ENCODE measurements at places on chromosomes 5 and 9. TPM values are rescaled to one million over a fixed set of nuclear protein-coding genes. Genes with fewer than 3 reads are reported as not detected.

DNA sequence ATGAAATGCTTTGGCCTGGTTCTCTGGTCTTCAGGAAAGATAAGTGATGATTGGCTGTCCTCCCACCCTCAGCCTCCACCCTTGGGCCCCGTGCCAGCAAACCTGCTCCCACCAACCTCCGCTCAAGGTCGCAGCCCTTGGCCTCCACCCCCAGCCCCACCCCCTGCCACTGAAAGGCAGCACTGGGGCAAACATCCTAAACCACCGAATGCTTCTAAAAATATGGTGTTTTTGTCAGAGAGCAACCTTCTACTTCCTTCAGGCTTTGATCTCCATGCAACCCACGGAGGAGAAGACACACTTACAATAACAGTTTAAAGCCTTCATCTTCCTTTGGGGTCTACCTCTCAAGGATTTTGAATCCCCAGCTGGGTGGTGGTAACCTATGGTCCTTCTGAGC, 24.0 kb upstream of the TCF7 start:
- no peak overlapping the region for H3K4me3 ChIP-seq
- H3K27me3 ChIP-seq, result no peaks in the 10 kb centered on the region
- H3K4me1 ChIP-seq, result peaks cover 8% of the 10 kb centered on the region
- DNase-seq, result no peak
- H3K27ac ChIP-seq, result no peak overlapping the region
- H3K36me3 ChIP-seq, result no peaks in the 10 kb centered on the region

RHOBTB3 gene
- total RNA-seq, result 62.9 TPM

PRUNE2 gene
- 6.9 TPM for total RNA-seq

- peaks cover 14% of the 10 kb centered on the region for H3K36me3 ChIP-seq
- H3K27me3 ChIP-seq, result no peaks in the 10 kb centered on the region
- peaks cover 54% of the 10 kb centered on the region for H3K4me1 ChIP-seq
- no peak for DNase-seq
- H3K4me3 ChIP-seq, result no peak overlapping the region
- H3K27ac ChIP-seq, result peak overlapping the region; percentile 80
Observed at GRCh38 chr5:149285153-149285552, 13.5 kb downstream of the AFAP1L1 start.

GRCh38 chr5:118990582-118990981, 2.2 kb upstream of the DTWD2 start:
- H3K27ac ChIP-seq, result no peak overlapping the region
- DNase-seq, result no peak
- no peaks in the 10 kb centered on the region for H3K27me3 ChIP-seq

DNA sequence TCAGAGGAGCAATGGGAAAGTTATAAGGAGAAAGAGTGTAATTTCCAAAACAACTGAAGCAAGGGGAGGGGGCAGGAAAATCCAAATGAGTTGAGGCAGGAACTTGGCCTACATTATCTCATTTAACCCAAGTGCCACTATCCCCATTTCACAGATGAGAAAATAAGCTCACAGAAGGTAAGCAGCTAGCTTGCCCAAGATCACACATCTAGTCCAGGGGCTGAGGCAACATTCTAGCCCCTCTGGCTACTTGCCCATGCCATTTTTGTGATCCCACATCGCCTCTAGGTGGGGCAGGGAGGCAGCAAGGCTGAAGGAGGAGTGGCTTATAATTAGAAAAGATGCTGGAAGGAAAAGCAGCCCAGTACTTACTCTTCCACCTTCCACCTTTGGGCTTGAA, 2.6 kb upstream of the PSIP1 start:
- DNase-seq, result no peak
- no peak overlapping the region for H3K4me3 ChIP-seq
- no peaks in the 10 kb centered on the region for H3K27me3 ChIP-seq
- H3K36me3 ChIP-seq, result no peaks in the 10 kb centered on the region
- H3K27ac ChIP-seq, result no peak overlapping the region

GRCh38 chr5:177473443-177474001, at the start of gene DBN1:
Gene DBN1 (minus strand): TSS chr5:177473634. CDS start chr5:177473521, 113 bp downstream.
- no peaks in the 10 kb centered on the region for H3K27me3 ChIP-seq
- H3K4me1 ChIP-seq, result no peaks in the 10 kb centered on the region

- H3K36me3 ChIP-seq, result no peaks in the 10 kb centered on the region
- no peak overlapping the region for H3K4me3 ChIP-seq
- H3K4me1 ChIP-seq, result no peaks in the 10 kb centered on the region
- no peaks in the 10 kb centered on the region for H3K27me3 ChIP-seq
Observed at GRCh38 chr9:122567901-122568300, 15.0 kb downstream of the OR1N2 start.

GRCh38 chr9:24817756-24818155, 272.1 kb upstream of the IZUMO3 start:
- H3K27ac ChIP-seq, result no peak overlapping the region
- H3K27me3 ChIP-seq, result no peaks in the 10 kb centered on the region
- H3K4me1 ChIP-seq, result no peaks in the 10 kb centered on the region
- no peak overlapping the region for H3K4me3 ChIP-seq
- H3K36me3 ChIP-seq, result no peaks in the 10 kb centered on the region
- no peak for DNase-seq

- no peak for DNase-seq
- no peak overlapping the region for H3K4me3 ChIP-seq
- H3K27me3 ChIP-seq, result no peaks in the 10 kb centered on the region
- H3K4me1 ChIP-seq, result no peaks in the 10 kb centered on the region
- no peak overlapping the region for H3K27ac ChIP-seq
- no peaks in the 10 kb centered on the region for H3K36me3 ChIP-seq
Observed at GRCh38 chr9:120336021-120336752, 243.8 kb downstream of the CDK5RAP2 start.
